ENCODE measurements at places on chromosomes 11 and 22.
A peak's percentile ranks its signal among the peaks of the same experiment; 100 is the strongest.

DNA sequence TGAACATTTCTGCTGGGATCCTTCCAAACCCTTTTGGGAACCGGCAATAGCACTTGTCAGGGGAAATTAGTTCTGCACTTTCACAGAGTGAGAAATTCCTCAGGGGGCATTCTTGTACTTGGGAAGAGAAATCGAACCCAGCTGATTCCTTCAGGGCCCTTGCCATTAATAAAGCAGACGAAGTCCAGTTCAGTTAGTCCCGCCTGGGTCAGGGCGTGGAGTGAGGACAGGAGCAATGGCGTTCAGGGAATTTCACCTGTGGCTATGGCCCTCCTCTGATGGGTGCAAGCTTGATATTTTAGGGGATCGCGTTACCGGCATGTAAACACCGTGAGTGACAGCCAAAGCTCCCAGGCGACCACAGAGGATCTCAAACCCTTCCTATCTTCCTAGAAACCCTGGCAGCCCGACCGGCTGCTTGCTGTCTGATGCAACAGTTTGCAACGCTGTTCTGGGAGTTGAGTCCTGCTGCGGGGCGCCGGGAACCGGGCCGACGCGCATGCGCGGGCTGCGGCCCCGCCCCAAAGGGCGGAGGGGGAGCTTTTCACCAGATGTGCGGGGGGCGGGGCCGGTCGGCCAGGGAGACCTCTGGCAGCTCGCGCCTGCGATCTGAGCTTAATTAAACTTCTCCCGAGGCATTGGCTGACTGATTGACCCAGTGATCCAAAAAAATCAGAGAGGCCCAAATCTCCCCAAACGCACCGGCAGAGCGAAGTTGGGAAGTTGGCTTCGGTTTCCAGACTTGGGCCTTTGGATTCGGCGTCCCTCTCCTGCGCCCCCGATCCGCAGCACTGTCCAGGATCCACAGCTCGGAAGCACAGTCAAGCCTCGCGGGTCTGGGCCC lies 34.3 kb upstream of the CREB3L1 start:
- peak; percentile 91 for DNase-seq

DNA sequence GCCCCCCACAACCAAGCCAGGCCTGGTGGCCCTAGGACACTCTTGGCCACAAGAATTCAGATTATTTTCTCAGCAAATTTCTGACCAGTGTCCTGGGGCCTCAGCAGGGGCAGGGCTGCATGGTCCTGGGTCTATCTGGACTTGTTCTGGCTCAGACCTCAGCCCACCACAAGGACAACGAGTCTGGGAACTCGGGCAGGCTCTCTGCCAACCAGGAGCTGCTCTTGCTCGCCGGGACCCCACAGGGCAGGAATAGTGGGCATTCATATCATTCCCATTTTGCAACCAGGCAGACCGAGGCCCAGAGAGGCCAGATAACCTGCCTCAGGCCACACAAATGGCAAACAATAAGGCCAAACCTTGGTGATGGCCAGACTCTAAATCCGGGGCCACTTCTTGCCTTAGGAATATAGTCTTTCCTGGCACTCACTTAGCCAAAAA lies 75.4 kb upstream of the WNT7B start:
- DNase-seq, result no peak

DNA sequence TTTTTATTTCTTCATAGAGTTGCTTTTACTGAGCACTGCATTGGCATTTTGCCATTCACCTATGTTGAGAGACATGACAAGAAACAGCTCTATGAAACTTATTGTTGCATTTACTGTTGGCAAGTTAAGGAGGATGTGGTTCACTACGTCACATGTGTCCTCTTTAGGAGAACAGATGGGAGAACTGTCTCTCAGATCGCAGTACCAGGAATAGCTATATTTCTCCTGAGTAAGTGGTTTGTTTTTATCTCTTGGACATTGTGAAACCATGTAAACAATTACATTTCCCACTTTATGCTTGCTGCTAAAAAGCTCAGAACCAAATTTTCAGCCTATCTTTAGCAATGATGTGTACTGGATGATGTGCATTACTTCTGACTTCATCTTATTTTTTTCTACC lies 34.8 kb upstream of the PSMA1 start:
- DNase-seq, result no peak

DNA sequence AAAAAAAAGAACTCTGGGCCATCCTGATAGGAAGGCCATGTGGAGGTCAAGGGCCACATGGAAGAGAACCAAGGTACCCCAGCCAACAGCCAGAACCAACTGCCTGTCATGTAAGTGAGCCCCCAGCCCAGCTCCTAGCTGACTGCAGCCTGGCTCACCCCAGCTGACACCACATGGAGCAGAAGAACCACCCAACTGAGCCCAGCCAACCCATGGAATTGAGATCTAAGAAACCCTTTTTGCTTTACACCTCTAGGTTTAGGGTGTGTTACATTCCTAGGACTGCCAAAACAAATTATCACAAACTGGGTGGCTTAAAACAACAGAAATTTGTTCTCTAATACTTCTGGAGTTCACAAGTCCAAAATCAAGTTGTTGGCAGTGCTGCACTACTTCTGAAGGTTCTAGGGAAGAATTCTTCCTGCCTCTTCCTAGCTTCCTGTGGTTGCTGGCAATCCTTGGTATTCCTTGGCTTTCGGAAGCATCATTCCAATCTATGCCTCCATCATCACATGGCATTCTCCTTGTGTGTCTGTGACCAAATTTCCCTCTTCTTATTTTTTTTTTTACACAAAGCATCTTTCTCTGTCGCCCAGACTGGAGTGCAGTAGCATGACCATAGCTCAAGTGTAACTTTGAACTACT lies 4.4 kb downstream of the C11orf86 start:
- DNase-seq, result no peak

DNA sequence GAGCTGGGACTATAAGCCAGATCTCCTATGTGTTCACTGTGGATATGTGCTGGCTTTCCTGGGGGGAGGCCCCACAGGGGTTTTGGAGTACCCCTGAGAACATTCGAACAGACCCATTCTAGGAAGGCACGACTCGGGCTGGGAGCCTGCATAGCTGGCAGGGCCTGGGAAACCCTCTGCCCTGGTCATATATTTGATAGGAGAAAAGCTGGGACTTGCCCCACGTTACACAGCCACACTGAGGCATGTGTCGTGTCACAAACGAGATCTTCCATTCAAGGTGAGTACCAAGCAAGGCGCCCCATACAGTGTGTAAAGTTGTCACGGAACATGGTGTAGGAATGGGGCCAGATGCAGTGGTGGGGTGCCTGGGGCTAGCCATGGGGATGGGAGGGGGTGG lies 11.2 kb downstream of the MYO7A start:
- DNase-seq, result no peak

GRCh38 chr11:109752212-109752825 lies 330.3 kb downstream of the C11orf87 start:
- no peak for DNase-seq

DNA sequence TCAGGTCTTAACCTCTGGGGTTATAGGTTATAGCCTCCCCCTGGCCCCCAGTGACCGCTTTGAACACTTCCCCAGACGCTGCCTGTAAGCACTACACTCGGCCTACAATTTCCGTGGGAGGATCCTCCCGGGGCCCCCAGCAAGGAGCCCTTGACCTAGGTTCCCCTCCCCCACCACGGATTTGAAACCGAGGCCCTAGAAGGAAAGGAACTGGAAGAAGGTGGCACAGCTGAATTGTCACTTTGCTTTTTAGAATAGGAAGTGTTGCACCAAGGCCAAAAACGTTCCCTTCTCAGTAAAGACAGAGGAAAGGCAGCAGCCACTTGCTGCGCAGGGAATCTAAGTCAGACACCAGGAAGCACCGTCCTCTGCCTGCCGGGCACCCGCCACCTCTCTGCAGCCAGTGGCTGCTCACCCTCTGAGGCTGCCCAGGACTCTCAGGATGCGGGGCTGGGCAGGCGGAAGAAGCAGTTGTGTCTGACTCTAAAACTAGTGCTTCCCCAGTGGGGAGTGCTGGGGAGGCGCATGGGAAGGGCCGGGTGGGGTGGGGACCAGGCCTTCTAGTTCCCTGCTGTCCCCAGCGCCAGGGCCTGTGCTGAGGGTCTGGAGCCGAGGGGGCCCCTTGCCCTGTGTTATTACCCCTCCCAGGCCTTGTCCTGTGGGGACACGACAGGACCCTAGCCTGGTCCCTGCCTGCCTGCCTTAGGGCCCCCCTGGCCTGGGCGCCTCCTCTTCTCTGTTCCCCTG lies 7.9 kb upstream of the FLRT1 start:
- DNase-seq, result no peak

- no peak for DNase-seq
These were observed 35.9 kb upstream of the NAV2 start for GRCh38 chr11:19676475-19677380.

DNA sequence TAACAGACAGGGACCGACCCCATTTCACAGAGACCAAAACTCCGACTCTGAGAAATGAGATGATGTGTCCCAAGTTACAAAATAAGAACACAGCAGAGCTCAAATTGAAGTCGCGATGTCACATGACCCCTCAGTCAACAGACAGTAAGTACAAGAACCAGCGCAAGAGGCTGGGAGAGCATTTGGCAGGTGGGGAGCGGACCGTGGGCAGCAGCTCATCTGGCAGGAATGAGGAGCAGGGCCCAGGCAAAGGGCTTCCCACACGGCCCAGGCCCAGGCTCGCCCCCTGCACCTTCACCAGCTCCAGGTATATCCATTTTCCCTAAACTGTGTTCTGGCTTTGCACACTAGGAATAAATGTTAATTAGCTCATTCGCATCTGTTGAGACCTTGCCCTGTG lies 34.3 kb downstream of the SCUBE1 start:
- no peak for DNase-seq

DNA sequence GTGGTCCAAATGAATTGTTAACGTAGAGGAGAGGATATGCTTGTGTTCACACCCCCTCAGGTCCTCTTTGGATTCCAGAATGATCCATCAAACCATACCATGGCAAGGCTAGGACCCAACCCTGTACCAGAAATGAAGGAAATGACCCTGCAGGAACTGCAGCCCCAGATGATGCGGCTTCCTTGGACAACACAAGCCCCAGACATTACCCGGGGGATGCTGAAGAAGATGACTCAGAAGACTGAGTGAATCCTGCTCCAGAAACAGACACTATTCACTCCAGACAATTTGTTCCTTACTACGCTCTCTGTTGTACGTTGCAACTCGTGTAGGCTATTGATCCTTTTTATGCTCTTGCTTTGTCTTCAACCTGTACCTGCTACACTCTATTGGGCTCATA lies 15.2 kb upstream of the MTMR2 start:
- DNase-seq, result no peak

DNA sequence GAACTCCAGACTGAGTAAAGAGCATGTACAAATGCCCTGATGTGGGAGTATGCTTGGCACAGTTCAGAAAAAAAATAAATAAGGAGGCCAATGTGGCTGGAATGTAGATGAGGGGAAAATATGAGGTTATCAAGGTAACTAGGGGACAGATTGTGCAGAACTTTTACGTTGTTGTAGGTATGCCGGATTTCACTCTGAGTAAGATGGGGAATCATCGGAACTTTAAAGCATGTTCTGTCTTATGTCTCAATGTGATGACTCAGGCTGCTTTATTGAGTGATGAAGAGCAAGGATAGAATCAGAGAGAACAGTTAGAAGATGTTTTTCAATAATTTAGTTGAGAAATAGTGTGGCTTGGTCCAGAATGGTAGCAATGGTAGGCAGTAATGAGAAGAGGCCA lies 130.4 kb downstream of the C11orf87 start:
- DNase-seq, result peak; percentile 46

GRCh38 chr11:17781626-17782025 lies 47.0 kb downstream of the KCNC1 start:
- DNase-seq, result no peak

- DNase-seq, result peak; percentile 74
These were observed 511.8 kb downstream of the METTL15 start for GRCh38 chr11:28619846-28620540.

GRCh38 chr11:124174001-124174583 lies 9.1 kb upstream of the OR10D3 start:
- DNase-seq, result peak; percentile 78

- no peak for DNase-seq
These were observed 21.4 kb upstream of the PISD start for GRCh38 chr22:31683181-31684105.
